ENCODE measurements at places on chromosomes 12 and 14. TPM values are rescaled to one million over a fixed set of nuclear protein-coding genes. Genes with fewer than 3 reads are reported as not detected.

DNA sequence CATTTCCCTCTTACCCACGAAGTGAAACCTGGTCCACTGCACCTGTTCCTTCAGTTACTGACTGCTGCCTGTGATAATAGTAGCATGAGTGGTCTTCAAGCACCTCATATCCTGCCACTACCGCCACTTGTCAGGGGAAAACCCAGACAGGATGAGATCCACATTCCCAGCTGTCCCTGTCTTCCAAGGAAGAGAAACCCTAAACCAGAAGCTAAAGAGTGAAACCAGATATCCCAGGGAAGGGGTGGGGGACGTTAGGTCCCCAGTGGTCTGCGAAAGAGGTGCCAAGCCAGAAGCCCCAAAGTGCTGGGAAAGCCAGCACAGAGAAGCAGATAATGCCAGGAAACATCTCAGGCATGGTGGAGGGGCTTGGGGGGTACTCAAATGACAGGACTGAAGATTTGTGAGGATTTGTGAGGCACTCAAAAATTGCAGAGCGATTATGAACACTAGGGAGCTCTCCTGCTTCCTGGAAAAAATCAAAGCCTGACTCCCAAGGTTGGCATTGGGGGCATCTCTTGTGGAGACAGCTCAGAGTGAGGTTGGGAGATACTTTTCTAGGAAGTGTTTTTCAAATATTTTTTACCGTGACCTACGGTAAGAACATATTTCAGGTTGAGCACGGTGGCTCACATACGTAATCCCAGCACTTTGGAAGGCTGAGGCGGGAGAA is 77.9 kb downstream of the TMEM30B start:
- H3K4me3 ChIP-seq, result no peak overlapping the region
- peaks cover 18% of the 10 kb centered on the region for H3K27me3 ChIP-seq
- no peak overlapping the region for H3K27ac ChIP-seq
- H3K36me3 ChIP-seq, result no peaks in the 10 kb centered on the region
- no peaks in the 10 kb centered on the region for H3K4me1 ChIP-seq

DNA sequence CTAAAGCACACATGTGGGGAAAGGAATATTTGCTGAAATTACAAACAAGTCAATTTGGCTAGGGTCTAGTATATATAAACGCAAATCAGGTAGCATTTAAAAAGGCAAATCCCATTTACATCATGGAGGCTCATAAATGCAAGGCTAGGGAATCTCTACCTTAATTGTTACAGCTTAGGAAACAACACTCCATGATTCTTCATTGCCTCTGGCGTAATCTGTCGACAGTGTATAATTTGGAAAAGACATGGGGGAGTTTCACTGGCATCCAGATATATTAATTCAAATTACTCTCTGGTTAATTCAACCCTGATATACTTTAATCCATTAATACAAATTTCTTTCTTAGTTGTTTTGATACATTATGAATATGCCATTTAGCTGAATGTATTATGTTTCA is 1630.2 kb upstream of the FLRT2 start:
- no peak overlapping the region for H3K4me3 ChIP-seq
- no peaks in the 10 kb centered on the region for H3K4me1 ChIP-seq
- no peak overlapping the region for H3K27ac ChIP-seq
- H3K36me3 ChIP-seq, result no peaks in the 10 kb centered on the region

GRCh38 chr14:77593501-77593961 is 22.9 kb downstream of the SPTLC2 start:
- peaks cover 25% of the 10 kb centered on the region for H3K36me3 ChIP-seq
- no peak for DNase-seq
- no peak overlapping the region for H3K4me3 ChIP-seq
- peaks cover 49% of the 10 kb centered on the region for H3K4me1 ChIP-seq
- peak overlapping the region; percentile 88 for H3K27ac ChIP-seq
- no peaks in the 10 kb centered on the region for H3K27me3 ChIP-seq

- H3K4me1 ChIP-seq, result peaks cover 11% of the 10 kb centered on the region
- H3K27me3 ChIP-seq, result no peaks in the 10 kb centered on the region
- H3K27ac ChIP-seq, result no peak overlapping the region
- peaks cover 66% of the 10 kb centered on the region for H3K36me3 ChIP-seq
- no peak overlapping the region for H3K4me3 ChIP-seq
- no peak for DNase-seq
Observed at GRCh38 chr12:64413884-64414283, 9.7 kb downstream of the XPOT start.

DNA sequence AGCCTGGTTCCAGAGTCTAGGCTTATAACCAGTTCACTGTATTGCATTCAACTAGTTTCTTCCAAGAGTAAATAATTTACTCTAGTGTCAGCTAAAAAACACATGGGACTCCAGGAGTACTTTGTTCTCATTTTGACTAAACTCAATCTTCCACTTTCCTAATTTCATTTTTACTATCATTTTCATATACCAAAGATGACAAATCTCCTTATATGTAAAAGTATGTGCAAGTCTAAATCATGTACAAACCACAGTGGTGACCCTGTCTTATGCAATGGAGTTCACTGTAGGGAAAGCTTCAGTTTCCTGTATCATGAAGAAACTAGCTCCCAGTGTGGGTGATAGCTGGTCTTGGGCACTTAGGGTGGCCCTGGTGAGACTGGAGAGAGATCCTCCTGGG is 151.6 kb downstream of the HELB start:
- DNase-seq, result peak; percentile 28
- no peak overlapping the region for H3K27ac ChIP-seq
- no peaks in the 10 kb centered on the region for H3K27me3 ChIP-seq
- H3K4me3 ChIP-seq, result no peak overlapping the region
- H3K36me3 ChIP-seq, result no peaks in the 10 kb centered on the region

TESPA1 gene
- 107 TPM for total RNA-seq

CLEC4C gene
- total RNA-seq, result not detected

- H3K36me3 ChIP-seq, result no peaks in the 10 kb centered on the region
- peaks cover 17% of the 10 kb centered on the region for H3K4me1 ChIP-seq
- H3K27me3 ChIP-seq, result no peaks in the 10 kb centered on the region
- H3K27ac ChIP-seq, result no peak overlapping the region
- H3K4me3 ChIP-seq, result no peak overlapping the region
Observed at GRCh38 chr12:26279091-26279490, 83.7 kb downstream of the SSPN start.

- no peak overlapping the region for H3K27ac ChIP-seq
- no peak overlapping the region for H3K4me3 ChIP-seq
- no peaks in the 10 kb centered on the region for H3K4me1 ChIP-seq
- DNase-seq, result no peak
Observed at GRCh38 chr14:81070511-81070910, 115.1 kb downstream of the TSHR start.

- peaks cover 8% of the 10 kb centered on the region for H3K4me1 ChIP-seq
- no peak for DNase-seq
- no peak overlapping the region for H3K4me3 ChIP-seq
- no peak overlapping the region for H3K27ac ChIP-seq
- peaks cover 15% of the 10 kb centered on the region for H3K36me3 ChIP-seq
Observed at GRCh38 chr12:8969861-8970411, 19.4 kb upstream of the KLRG1 start.

DNA sequence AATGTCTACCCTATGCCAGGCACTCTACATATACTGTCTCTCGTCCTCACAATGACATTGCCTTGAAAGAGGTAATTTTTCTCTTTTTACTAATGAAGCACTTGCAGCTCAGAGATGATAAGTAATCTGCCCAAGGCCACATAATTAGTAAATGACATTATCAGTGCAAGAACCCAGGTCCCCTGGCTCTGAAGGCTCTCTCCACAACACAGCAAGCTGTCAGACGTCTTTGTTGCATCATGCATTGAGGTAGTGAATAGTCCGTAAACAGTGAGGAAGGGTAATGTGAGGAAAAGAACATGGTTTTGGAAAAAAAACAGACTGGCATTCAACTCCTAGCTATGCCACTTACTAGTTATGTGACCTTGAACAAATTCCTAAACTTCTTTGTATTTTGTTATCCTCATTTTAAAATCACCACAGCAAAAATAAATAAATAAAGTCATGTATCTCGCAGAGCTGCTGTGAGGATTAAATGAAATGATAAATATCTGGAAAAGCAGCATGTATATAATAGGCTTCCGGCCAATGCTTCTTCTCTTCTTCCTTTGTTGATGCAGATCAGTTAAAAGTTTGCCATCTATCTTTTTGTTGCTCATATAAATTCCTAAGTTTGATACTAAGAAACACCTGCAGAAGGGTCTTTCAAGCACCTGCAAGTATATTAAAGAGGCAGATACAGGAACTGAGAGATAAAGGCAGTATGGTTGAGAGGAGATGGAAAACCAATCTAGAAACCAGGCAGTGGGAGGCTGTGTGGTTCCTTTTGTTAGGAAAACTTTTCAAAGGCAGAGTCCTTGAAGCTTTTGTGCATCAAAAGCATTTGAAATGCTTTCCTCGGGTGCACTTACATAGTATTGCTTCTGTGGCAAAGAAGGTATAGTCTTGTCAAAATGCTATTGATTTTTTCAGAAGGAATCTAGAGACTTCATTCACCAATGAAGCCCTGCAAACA is 82.8 kb downstream of the BTG1 start:
- H3K4me3 ChIP-seq, result no peak overlapping the region
- no peaks in the 10 kb centered on the region for H3K27me3 ChIP-seq
- H3K36me3 ChIP-seq, result peaks cover 29% of the 10 kb centered on the region

DNA sequence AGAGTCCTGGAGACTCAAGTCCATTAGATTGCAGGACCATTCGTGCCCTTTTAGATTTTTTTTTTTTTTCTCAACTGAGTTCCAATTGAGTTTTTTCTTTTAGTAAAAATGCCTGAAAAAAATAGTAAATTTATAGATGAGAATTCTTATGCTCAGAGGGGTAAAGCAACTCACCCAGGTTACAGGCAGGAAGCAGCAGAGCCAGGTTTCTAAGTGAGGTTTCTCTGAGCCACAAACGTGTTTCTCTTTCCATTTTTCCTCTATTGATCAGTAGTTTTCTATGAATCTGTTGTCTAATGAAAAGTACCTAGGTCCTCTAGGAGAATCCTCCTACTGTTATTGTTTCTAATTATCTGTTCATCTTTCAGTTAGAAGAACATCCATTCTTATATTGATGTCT is 66.4 kb upstream of the C12orf71 start:
- no peak overlapping the region for H3K4me3 ChIP-seq
- no peak overlapping the region for H3K27ac ChIP-seq
- H3K4me1 ChIP-seq, result peaks cover 4% of the 10 kb centered on the region
- DNase-seq, result no peak
- H3K36me3 ChIP-seq, result no peaks in the 10 kb centered on the region

DNA sequence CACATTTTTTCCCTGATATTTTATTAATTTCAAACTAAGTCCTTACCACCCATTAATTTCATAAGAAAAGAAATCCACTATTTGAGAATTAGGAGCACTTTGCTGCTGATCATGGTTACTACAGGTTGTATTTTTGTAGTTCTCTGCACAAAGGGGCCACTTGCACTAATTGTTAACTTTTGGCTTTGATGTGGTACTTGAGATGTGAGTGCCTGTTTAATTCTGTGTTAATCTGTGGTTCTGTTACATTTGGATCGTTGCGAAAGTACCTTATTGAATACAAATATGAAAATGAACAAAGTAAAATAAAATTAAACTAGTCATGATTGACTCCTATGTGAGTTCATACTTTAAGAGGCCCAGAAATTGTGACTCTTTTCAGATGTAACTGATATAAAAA is 374.9 kb upstream of the RGS6 start:
- no peak for DNase-seq
- H3K4me1 ChIP-seq, result peaks cover 65% of the 10 kb centered on the region
- H3K36me3 ChIP-seq, result peaks cover 2% of the 10 kb centered on the region

DNA sequence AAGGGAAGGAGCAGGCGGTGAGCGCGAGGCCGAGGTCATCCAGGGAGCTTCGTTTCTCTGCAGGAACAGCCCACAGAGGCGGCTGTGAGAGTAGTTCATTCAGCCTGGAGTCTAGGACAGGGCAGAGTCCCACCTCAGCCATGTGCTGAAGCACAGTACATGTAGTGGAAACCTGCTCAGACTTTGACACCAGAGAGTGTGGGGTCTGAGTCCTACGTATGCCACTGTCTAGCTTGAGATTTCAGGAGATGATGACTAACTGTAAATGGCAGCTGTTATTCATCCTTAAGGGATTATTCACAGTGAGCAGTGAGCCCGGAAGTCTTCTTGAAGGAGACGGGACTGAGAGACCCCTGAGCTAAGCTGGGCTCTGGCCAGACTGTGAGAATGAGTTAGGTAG is 938 bp upstream of the SLC6A13 start:
- peaks cover 5% of the 10 kb centered on the region for H3K27me3 ChIP-seq
- no peak for DNase-seq
- H3K36me3 ChIP-seq, result no peaks in the 10 kb centered on the region
- H3K4me1 ChIP-seq, result peaks cover 14% of the 10 kb centered on the region
- no peak overlapping the region for H3K4me3 ChIP-seq

- no peak overlapping the region for H3K27ac ChIP-seq
- DNase-seq, result no peak
- H3K4me1 ChIP-seq, result no peaks in the 10 kb centered on the region
- no peaks in the 10 kb centered on the region for H3K27me3 ChIP-seq
- no peak overlapping the region for H3K4me3 ChIP-seq
Observed at GRCh38 chr14:52856139-52856538, 64.7 kb upstream of the GNPNAT1 start.

FITM1 gene
- total RNA-seq, result not detected

DNA sequence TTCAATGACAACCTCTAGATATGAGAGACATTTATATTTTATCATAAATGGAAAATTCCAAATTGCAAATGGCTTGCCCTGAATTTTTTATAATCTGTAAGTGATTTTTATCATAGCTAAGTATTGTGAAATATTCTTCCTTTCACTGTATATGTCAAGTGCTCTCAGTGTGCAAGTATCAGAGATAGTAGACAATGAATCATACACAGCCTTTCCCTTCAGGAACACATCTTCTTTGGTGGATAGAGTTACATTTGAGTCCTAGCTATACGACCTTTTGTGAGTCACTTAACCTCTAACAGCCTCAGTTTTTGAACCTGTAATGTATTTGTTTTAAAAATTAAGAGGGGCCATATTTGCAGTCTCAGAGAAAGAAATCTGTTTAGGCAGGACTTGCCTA is 350.7 kb upstream of the SEL1L start:
- no peaks in the 10 kb centered on the region for H3K27me3 ChIP-seq
- no peak for DNase-seq
- H3K4me3 ChIP-seq, result no peak overlapping the region
- no peaks in the 10 kb centered on the region for H3K36me3 ChIP-seq
- no peaks in the 10 kb centered on the region for H3K4me1 ChIP-seq
- H3K27ac ChIP-seq, result no peak overlapping the region

COL2A1 gene
- 0.05 TPM for total RNA-seq

DNA sequence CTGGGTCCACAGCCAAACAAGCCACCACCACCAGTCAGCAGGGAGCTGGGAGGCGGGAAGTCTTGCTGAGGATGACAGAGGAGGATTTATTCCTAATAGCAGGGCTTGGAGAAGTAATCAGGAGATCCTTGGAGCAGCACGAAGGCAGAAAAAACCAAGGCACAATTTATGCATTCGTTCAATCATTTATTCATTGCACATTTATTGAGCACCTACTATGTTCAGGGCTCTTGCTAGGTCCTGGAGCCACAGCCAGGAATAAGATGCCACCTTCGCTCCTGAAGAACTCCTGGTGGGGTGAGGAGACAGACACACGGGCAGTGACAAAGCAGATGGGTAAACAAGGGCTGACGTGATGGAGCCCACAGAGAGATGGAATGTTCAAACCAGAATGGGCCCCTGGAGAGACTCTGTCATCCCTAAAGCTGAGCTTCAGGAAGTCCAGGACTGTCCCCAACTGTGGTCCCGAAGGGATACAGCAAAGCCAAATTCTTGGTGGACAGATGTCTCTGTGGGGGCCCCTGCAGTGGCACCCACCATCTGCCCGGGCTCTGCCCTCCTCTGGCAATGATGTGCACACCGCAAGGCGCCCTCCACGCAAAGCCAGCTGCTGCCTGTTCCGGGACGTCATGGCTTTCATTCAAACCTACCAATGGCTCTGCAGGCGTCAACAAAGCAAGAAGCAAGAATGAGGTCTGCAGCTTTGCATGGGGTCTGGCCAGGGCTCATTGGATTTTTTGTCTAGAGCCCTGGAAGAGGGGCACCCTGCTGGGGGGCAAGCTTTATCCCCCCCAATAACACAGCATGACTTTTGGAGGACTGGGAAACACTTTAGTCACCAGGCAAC is 3.0 kb upstream of the TESC start:
- no peak for DNase-seq
- peaks cover 11% of the 10 kb centered on the region for H3K27me3 ChIP-seq
- no peak overlapping the region for H3K4me3 ChIP-seq
- peaks cover 25% of the 10 kb centered on the region for H3K4me1 ChIP-seq

All from activated CD4-positive, alpha-beta T cell treated with anti-CD3 and anti-CD28 coated beads for 36 hours (primary cell).